ENCODE measurements at places on chromosomes 1 and 21.

DNA sequence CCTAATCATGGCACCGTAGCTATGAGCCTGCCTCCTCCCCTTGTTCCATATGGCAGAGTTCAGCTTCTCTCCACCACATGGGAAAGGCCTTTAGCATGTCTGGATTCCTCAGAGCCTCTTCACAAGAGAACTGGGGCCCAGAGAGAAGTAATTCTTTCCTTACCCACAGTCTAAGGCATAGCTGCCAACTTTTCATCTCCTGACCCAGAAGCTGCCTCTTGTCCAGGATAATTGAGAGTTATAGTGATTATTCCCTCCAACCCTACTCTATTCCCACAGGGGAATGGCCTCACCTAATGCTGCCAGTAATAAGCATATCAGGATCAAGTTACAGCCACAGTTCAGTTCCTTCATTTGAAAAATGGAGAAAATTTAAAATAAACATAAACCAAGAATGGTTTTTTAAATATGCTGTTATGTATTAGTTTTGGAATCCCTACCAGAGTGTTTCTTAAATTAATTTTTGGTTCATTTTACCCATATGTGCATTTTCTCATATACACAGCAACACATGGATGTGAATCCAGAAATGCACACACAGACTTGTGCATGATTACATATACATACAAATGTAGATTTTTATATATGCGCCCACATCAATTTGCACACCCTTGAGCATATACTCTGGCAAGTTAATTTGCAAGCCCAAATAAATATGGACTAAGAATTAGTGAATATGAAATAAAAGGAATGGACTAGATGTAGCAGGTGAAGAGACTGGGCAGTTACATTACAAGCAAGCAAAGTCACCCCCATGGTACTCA, 63.9 kb upstream of the WARS2 start:
- DNase-seq: no peak

DNA sequence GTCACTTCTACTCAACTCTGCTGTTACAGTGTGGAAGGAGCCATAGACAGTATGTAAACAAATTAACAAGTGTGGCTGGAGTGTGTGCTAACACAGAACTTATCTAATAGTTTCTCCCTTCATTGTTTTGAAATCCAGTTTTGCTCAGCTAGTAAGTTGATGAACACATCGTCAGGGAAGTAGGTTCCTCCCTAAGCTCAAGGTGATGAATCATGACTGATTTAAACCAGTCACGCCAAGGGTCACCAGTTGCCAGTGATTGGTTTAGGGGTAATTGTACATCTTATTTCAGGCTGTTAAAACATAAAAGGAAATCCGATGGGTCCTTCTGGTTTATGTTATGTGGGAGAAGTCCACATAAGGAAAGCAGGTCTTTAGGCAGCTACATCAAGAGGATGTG, 97.0 kb upstream of the CHODL start:
- no peak for DNase-seq

GRCh38 chr1:61093525-61094137, 11.3 kb downstream of the NFIA start:
- DNase-seq: no peak

DNA sequence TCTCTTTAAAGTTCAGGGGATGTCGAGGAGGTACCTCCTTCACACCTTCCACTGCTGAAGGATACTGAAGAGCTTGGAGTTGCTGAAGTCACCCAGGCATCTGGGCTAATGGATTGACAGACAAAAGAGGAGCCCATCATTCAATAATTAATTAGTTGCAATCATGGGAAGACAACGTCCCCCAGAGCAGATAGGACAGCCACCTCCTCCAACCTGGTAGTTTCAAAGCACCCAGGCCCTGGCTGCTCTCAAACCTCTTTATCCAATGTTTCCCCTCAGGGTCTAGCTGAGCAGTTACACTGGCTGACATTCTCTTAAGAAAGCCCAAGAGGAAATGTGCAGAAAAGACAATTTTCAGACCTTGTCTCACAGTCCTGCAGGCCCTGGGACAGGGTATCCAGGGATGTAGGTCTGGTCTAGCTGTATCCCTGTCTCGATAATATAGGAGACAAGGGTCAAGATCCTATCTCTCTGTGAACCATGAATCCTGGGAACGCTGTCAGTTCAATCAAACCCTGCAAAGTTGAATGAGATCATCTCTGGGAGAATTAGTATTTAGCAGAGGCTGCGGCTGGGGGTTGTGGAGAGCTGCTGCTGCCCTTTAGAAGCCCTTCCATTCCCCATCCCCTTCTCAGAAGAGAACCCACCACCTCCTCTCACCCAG, 1.1 kb downstream of the TSPAN2 start:
- no peak for DNase-seq

DNA sequence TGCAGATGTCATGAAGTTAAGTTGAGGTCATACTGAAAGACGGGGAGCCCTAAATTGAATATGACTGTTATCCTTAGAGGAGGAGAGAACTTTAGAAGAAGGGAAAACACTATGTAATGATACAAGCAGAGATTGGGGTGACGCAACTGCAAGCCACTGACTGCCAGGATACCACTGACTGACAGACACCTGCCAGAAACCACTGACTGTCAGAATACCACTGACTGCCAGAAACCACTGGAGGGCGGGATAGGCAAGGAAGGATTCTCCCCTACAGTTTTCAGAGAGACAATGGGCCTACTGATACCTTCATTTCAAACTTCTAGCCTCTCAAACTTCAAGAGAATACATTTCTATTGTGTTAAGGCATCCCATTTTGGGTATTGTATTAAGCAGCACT, 388.7 kb downstream of the USH2A start:
- no peak for DNase-seq

Data from CD4-positive, alpha-beta T cell treated with Interleukin-6 for 4 hours (primary cell).